Caki2 (cell line): ENCODE measurements at places on chromosomes 12 and 14.

DNA sequence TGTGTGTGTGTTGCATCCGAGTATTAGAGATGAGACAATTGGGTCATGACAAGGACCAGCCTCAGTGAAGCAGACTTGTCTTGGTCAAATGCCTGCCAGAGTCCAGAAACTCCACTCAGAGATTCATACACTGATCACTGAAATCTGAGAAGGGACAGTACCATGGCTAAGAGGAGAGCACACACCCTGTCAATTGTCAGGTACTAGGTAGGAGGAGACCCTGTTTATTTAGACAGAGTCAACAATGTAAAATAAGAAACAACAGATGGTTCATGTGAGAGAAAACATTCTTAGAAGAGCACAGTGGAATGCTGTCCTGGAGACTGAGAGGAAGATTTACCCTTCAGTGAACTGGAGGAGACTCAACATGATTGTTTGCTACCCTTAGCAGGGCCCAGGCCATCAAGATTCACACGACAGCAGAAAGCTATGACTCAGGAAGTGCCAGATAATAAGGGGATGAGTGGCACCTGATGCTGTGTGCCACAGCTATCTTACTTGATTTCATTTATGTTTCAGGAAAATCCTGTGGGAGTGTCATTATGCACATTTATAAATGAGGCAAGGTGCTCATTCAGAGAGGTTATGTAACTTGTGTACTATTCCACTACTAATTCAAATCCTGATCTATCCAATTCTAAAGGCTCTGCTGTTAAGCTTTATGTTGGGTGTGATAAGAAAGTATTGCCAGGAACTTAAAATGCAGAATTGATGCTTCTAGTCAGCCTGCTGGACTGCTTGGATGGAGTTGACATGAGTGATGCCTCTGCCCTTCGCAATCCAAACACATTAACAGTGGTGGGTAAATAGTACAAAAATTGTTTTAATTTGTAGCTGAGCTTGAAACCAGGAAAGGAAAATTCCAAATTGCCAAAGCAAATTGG is 136.6 kb upstream of the NEDD1 start:
- no peak for DNase-seq

GRCh38 chr12:54304187-54304810 is 3.5 kb upstream of the NFE2 start:
- DNase-seq, result no peak

DNA sequence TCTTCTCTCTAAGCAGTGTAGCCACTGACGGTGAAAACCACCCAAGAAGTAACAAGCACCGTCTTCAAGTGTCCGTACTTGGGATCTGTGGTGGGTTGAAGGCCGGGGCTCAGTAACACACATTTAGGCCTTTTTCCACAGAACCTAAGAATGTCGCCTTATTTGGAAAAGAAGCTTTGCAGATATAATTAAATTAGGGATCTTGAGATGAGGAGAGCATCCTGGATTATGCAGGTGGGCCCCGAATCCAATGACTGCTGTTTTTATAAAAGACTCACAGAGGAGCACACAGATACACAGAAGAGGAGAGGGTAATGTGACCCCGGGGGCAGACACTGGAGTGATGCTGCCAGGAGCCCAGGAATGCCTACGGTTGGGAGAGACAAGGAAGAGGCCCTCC is 46.3 kb downstream of the RIMBP2 start:
- DNase-seq, result no peak

DNA sequence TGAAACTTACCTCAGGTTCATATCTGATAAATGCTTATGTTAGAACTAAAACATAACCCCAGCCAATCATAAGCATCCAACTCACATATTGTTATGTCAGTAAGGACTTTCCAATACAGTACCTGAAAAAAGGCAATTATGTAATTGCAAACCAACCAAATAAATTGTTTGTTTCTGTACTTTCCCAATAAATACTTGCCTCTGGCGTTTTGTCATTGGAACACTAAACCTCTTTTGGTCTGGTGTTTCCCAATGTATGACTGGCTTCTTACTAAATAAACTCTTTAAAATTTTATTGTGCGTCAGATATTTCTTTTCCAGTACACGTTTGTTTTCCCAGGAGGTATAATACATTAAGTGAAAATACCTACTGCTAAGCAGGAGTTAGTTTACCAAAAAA is 6.7 kb upstream of the PTPRB start:
- no peak for DNase-seq

DNA sequence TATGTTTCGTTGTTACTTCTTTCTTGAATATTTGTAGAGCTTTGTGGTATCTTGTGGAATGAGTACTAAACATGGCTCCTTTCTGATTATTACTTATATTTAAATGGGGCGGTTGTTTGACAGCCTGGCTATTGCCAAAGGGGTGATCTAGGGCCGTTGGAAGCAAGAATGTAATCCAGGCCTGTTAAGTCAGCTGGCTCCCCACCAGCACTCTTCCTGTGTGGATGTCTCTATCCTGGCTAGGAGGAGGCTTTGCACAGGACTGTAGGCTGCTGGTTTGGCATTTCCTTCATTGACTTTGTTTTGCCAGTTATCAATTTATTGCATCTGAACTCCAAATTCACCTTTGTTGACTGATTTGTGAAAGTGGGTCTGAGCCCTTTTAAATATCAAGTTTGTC is 5.6 kb downstream of the FAM234B start:
- no peak for DNase-seq

- no peak for DNase-seq
Measured at GRCh38 chr12:9372202-9372601, 164.0 kb upstream of the PZP start.

DNA sequence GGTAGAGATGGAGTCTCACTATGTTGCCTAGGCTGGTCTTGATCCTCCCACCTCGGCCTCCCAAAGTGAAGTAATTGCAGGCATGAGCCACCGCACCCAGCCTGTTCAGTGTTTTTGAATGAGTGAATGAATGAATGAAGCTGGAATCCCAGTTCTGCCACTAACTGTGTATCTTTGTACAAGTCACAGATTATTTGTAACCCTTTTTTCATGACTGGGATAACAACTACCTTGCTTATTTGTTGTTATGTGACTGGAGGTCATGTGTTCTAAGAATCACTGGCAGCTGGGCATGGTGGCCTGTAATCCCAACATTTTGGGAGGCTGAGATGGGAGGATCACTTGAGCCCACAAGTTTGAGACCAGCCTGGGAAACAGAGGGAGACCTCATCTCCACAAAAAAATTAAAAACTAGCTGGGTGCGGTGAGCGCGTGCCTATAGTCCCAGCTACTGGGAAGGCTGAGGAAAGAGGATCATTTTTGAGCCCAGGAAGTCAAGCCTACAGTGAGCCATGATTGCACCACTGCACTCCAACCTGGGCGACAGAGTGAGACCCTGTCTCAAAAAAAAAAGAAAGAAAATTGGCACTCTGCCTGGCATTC is 13.3 kb upstream of the NUMB start:
- no peak for DNase-seq

DNA sequence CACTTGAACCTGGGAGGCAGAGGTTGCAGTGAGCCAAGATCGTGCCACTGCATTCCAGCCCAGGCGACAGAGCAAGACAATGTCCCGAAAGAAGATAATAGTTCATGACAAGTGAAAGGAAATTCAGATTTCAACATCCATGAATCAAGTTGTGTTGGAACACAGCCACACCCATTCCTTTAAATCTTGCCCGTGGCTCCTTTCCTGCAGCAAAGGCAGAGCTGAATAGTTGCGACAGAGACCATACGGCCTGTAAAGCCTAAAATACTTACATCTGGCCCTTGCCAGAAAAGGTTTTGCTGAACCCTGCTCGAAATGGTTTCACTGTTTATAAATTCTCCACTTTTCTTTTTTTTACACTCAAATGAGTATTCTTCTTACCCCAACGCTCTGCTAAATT is 17.7 kb upstream of the ITPK1 start:
- no peak for DNase-seq
